CD4-positive, alpha-beta T cell (primary cell): ENCODE measurements at places on chromosomes 4 and X. TPM values are rescaled to one million over a fixed set of nuclear protein-coding genes. Genes with fewer than 3 reads are reported as not detected.

DNA sequence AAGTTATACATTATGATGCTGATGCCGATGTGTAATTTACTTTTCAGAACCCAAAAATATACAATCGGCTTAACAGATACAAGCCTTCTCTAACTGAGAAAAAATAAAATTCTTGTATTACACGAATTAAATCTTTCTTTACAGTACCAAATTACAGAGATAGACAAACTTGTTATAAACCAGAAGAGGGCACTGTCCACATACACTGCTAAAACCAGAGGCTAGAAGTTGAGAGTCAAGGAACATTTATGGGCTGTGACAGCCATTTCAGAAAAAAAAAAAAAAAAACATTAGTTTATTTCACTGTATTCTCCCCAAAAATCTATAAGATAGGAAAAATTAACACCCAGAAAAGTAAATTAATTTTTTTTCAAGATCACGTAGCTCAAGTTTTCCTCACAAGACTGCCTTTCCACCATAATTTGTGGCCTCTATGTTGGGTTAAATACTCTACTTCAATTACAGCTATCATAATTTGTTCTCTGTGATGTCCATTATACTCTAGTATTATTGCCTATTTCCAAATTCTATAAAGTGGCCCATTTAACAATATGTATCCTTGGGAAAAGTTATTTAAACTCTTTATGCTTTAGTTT, 12.0 kb downstream of the EREG start:
- no peaks in the 10 kb centered on the region for H3K4me1 ChIP-seq
- no peak overlapping the region for H3K27ac ChIP-seq
- no peaks in the 10 kb centered on the region for H3K27me3 ChIP-seq
- DNase-seq = no peak

DNA sequence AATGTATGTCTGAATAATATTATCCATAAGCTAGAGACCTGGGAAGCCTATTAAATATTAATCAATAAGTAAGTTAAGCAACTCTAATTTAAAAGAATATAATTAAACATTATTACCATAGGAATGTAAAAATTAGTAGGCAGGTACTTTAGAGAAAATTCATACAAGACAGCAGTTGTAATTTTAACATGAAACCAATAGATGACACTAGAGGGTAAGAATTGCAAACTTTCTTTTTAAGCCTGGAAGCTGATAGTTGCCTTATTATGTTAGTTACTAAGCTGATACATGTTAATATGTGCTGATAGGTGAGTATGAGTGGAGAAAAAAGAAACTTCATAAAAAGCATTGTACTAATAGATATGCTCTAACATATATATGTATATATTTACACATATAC, 1157.4 kb downstream of the FAM133A start:
- no peaks in the 10 kb centered on the region for H3K36me3 ChIP-seq
- no peak overlapping the region for H3K27ac ChIP-seq

- H3K36me3 ChIP-seq = no peaks in the 10 kb centered on the region
- peaks cover 36% of the 10 kb centered on the region for H3K4me1 ChIP-seq
- DNase-seq = peak; percentile 63
- peak overlapping the region; percentile 64 for H3K27ac ChIP-seq
Observed at GRCh38 chrX:119692191-119693039, 553 bp downstream of the SEPTIN6 start.

DNA sequence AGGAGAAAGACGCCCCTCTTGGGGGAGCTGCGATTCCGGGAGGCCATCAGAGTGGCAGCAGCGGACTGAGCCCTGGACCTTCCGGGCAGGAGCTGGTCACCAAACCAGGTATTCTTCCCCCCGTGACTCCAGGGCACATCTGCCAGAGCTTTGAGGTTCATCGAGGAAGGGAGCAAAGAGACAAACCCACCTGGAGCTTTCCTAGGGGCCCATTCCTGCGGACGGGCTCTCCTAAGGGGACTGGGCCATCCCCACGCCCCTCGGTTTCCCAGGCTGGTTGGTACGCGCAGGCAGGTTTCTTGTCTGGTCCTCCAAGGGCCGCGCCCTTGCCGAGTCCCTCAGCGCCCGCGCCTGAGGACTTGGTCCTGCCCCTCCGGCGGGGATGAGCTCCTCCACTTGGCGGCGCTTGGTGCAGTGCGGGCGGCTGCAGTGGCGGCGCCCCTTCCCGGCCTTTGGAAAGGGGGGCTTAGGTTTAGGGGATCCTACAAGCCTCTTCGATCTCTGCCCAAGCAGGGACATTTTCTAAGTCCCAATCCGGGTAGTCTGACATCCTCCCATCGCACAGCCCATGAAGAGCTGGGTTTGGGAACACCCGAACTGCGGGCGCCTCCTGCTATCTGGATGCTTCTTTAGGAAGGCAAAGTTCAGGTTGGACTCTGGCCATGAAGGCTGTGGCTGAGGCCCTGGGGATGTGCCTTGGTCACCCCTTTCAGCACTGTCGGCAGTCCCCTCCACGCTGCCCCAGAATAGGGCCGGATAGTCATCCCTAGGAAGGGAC, 538 bp downstream of the STBD1 start:
- DNase-seq = peak; percentile 33
- H3K4me1 ChIP-seq = peaks cover 36% of the 10 kb centered on the region
- H3K36me3 ChIP-seq = no peaks in the 10 kb centered on the region

- H3K27ac ChIP-seq = no peak overlapping the region
- no peak for DNase-seq
- no peaks in the 10 kb centered on the region for H3K4me1 ChIP-seq
- H3K27me3 ChIP-seq = no peaks in the 10 kb centered on the region
Observed at GRCh38 chr4:16663732-16664131, 234.7 kb downstream of the LDB2 start.

DNA sequence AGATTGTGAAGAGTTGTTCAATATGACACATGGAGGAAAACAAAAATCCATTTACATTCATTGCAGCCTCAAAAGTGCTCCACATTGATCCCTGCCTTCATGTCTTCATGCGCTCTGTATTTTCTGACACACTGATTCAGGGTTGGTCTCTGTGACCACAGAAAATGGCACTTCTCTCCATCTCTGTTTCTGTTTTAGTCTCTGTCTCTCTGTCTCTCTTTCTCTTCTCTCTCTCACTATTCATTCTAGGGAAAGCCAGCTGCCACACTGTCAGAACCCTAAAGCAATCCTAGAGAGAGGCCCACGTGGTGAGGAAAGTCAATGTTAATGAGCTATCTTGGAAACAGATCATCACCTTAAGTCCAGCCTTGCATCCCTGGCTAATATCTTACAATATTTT, 2238.4 kb downstream of the PCDH7 start:
- no peak for DNase-seq
- H3K4me1 ChIP-seq = no peaks in the 10 kb centered on the region
- no peaks in the 10 kb centered on the region for H3K27me3 ChIP-seq

DNA sequence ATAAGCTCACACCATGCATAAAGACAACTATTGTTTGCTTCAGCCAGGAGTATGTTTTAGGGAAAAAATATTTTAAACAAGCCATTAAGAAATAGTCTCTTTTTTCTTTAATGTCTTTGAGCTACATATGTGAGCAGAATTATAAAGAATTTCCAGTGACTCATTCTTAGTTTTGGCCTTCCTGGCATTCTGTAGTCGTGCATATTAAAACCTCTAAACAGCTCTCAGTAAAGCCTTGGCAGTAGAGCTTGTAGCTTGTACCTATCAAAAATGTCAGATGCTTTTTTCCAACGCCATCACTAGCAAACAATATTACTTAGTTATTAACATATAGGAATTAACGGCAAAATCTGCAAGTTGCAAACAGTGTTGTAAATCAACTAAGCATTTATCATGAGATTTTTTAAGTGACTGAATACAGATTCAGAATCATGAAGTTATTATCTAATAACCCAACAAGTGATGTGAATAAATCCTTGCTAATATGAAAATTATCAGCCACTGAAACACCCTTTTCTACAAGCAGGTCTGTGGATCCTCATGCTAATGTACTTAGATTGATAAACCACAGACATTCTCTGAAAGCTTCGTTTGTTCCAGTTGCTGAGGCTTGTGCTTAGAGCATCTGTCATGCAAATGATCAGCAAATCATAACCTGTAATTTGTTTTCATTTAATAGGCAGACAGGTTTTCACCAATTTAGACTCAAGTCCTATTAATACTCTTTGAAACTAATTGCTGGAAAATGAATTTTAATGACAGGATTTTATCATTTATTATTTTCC, 412.0 kb upstream of the ATOH1 start:
- DNase-seq = no peak
- no peak overlapping the region for H3K27ac ChIP-seq
- no peaks in the 10 kb centered on the region for H3K36me3 ChIP-seq
- no peaks in the 10 kb centered on the region for H3K27me3 ChIP-seq
- no peaks in the 10 kb centered on the region for H3K4me1 ChIP-seq

- no peak for DNase-seq
- no peaks in the 10 kb centered on the region for H3K27me3 ChIP-seq
- H3K36me3 ChIP-seq = no peaks in the 10 kb centered on the region
Observed at GRCh38 chr4:146368209-146368608, 153.5 kb downstream of the SLC10A7 start.

DNA sequence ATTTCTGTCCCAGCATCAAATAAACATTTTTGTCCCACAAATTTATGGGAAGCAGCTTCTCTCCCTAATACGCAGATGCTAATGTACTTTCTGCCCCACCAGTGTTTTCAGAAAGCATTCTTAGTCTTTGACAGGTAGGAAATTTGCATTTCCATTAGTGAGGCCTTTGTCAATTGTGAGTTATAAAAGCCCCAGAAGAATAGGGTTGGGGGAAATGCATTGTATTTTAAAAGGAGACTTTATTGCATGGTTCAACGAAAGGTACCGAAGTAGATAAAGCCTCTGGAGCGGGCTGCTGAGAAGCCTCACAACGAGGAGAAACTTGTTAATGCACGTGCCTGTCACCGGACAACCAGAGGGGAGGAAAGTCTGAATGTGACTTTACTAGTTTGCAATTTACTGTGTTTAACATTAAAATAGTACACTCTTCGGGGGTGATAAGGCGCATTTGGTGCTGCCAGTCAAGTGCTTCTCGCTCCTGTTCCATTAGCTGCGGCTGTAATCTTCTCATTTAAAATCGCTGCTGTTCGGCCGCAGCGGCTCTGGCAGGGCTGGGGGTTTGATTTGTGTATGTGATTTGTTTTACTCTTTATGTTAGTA, 63.4 kb downstream of the DCTD start:
- DNase-seq = no peak
- H3K27me3 ChIP-seq = no peaks in the 10 kb centered on the region
- H3K4me3 ChIP-seq = no peak overlapping the region
- no peak overlapping the region for H3K27ac ChIP-seq
- no peaks in the 10 kb centered on the region for H3K36me3 ChIP-seq
- H3K4me1 ChIP-seq = no peaks in the 10 kb centered on the region

GRCh38 chrX:9844936-9845577, 58.8 kb downstream of the SHROOM2 start:
- no peak for DNase-seq
- H3K27me3 ChIP-seq = no peaks in the 10 kb centered on the region
- H3K27ac ChIP-seq = no peak overlapping the region
- H3K36me3 ChIP-seq = no peaks in the 10 kb centered on the region

GRCh38 chrX:119407681-119408080, 8.5 kb downstream of the SLC25A43 start:
- no peak overlapping the region for H3K27ac ChIP-seq
- no peaks in the 10 kb centered on the region for H3K4me1 ChIP-seq
- H3K36me3 ChIP-seq = no peaks in the 10 kb centered on the region
- no peaks in the 10 kb centered on the region for H3K27me3 ChIP-seq

- peak overlapping the region; percentile 37 for H3K4me3 ChIP-seq
- DNase-seq = no peak
- peak overlapping the region; percentile 46 for H3K27ac ChIP-seq
- no peaks in the 10 kb centered on the region for H3K27me3 ChIP-seq
- H3K36me3 ChIP-seq = no peaks in the 10 kb centered on the region
- peaks cover 2% of the 10 kb centered on the region for H3K4me1 ChIP-seq
Observed at GRCh38 chrX:989959-990510, 222.4 kb downstream of the CRLF2 start.

Gene GABRB1
- total RNA-seq = not detected

Gene ATP2B3
- total RNA-seq = not detected
